ENCODE measurements at places on chromosomes 1 and 21.

GRCh38 chr21:31777857-31778256, 45.9 kb upstream of the SCAF4 start:
- DNase-seq, result no peak

- no peak for DNase-seq
These were observed 17.6 kb upstream of the SLC6A17 start for GRCh38 chr1:110132682-110133081.

- peak; percentile 97 for DNase-seq
These were observed 7.8 kb upstream of the RIPK4 start for GRCh38 chr21:41774467-41775148.

- DNase-seq, result no peak
These were observed 38.0 kb downstream of the PTPN14 start for GRCh38 chr1:214513394-214513793.
